B cell (primary cell): ENCODE measurements at places on chromosomes 1 and 21. TPM values are rescaled to one million over a fixed set of nuclear protein-coding genes. Genes with fewer than 3 reads are reported as not detected.

GRCh38 chr1:172322219-172323061 lies 98.0 kb upstream of the C1orf105 start:
- H3K27ac ChIP-seq, result no peak overlapping the region
- no peaks in the 10 kb centered on the region for H3K4me1 ChIP-seq
- H3K36me3 ChIP-seq, result no peaks in the 10 kb centered on the region
- no peaks in the 10 kb centered on the region for H3K27me3 ChIP-seq
- no peak overlapping the region for H3K4me3 ChIP-seq

- no peak for DNase-seq
- H3K36me3 ChIP-seq, result no peaks in the 10 kb centered on the region
- H3K4me3 ChIP-seq, result no peak overlapping the region
- H3K27me3 ChIP-seq, result no peaks in the 10 kb centered on the region
- H3K27ac ChIP-seq, result no peak overlapping the region
- no peaks in the 10 kb centered on the region for H3K4me1 ChIP-seq
Measured at GRCh38 chr1:243944429-243945160, 94.6 kb upstream of the AKT3 start.

- H3K27me3 ChIP-seq, result no peaks in the 10 kb centered on the region
- no peaks in the 10 kb centered on the region for H3K36me3 ChIP-seq
- H3K4me3 ChIP-seq, result no peak overlapping the region
- no peak overlapping the region for H3K27ac ChIP-seq
- H3K4me1 ChIP-seq, result no peaks in the 10 kb centered on the region
Measured at GRCh38 chr1:213423041-213423440, 372.0 kb downstream of the RPS6KC1 start.

DNA sequence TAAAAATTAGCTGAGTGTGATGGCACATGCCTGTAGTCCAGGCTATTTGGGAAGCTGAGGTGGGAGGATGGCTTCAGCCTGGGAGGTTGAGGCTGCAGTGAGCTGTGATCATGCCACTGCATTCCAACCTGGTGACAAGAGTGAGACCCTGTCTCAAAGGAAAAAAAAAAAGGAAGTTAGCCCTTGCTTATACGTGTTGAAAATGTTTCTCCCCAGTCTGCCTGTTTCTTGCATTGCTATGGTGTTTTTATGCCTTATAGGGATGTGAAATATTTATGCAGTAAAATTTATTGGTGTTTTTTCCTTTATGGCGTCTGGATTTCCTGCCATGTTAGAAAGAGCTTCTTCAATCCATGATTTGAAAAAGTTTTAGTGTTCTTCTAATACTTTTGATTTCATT lies 3.6 kb upstream of the RERE start:
- DNase-seq, result no peak
- H3K27me3 ChIP-seq, result no peaks in the 10 kb centered on the region
- no peak overlapping the region for H3K27ac ChIP-seq
- H3K4me3 ChIP-seq, result no peak overlapping the region
- peaks cover 11% of the 10 kb centered on the region for H3K4me1 ChIP-seq

GRCh38 chr1:182877331-182877730 lies 38.2 kb downstream of the DHX9 start:
- no peak overlapping the region for H3K27ac ChIP-seq
- H3K4me3 ChIP-seq, result no peak overlapping the region
- DNase-seq, result no peak
- H3K4me1 ChIP-seq, result no peaks in the 10 kb centered on the region
- no peaks in the 10 kb centered on the region for H3K27me3 ChIP-seq

- H3K36me3 ChIP-seq, result no peaks in the 10 kb centered on the region
- no peaks in the 10 kb centered on the region for H3K27me3 ChIP-seq
- no peak overlapping the region for H3K27ac ChIP-seq
- peak; percentile 60 for DNase-seq
- H3K4me3 ChIP-seq, result no peak overlapping the region
Measured at GRCh38 chr1:219416598-219417238, 196.2 kb downstream of the ZC3H11B start.

GRCh38 chr1:241217516-241217915 lies 139.5 kb downstream of the RGS7 start:
- no peak for DNase-seq
- no peak overlapping the region for H3K27ac ChIP-seq
- H3K36me3 ChIP-seq, result no peaks in the 10 kb centered on the region

DNA sequence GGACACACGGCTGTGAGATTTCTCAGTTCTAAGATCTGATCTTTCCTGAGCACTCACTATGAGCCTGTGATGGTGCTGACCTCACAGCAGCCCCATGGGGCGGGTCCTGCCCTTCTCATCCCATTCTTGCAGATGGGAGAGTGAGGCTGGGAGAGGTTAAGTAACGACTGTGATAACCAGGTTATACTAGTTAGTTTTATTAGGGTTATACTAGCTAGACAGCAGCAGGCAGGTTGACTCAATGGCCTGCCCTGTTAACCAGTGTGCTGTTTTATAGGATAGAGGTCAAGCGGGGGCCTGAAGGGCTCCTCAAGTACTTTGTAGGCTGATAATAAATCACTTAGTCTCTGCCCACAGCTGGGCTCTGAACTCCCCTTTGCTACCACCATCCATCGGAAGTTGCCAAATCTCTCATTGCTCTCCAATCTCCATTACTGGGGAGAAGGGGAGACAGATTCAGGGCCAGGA lies 4.8 kb downstream of the CNTN2 start:
- H3K4me1 ChIP-seq, result no peaks in the 10 kb centered on the region
- H3K27ac ChIP-seq, result no peak overlapping the region
- DNase-seq, result no peak

DNA sequence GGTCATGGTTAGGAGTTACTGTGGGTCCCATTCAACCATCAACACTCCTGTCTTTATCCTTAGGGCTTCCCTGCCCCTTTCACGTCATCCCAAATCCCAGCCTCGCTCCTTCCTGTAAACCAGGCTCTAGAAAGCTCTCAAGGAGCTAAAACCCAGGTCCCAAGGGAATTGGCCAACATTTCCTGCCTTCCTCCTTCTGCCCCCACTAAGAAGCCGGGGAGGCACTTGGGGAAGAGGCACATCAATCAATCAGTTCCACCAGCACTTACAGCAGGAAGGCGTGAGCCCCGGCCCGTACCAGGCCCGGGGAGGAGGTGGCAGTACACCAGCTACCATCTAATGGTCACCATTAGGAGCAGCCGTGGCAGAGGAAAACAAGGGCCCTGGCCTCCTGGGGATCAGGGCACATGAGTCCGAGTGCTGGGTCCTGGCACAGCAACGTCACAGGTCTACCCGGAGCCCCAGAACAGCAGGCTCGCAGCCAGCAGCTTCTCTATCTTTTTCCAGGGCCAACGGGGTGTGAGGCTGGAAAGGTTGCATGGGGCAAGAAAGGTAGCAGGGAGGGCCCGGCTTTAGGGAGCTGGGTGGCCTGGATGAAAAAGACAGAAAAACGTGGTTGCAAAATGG lies 108.6 kb downstream of the CASZ1 start:
- no peak overlapping the region for H3K4me3 ChIP-seq
- no peak for DNase-seq
- no peak overlapping the region for H3K27ac ChIP-seq
- peaks cover 12% of the 10 kb centered on the region for H3K4me1 ChIP-seq

- no peak overlapping the region for H3K4me3 ChIP-seq
- no peak overlapping the region for H3K27ac ChIP-seq
- no peaks in the 10 kb centered on the region for H3K4me1 ChIP-seq
Measured at GRCh38 chr1:168907786-168908348, 178.9 kb upstream of the DPT start.

DNA sequence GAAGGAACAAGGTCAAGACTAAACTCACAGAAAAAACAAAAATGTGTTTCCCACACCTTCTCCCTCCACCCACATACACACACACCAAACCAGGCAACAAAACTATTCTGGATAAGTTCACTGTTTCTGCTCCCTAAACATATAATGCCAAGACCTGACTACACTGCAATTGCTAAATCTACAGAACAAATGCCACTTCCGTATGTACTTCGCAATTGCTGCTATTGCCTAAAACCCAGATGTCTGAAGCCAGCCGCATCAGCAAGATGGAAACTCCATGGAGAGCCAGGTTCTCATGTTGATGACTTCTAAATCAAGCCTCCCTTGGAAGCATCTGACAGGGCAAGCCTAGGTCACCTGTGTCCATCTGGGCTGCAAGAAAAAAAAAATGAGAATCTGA lies 8.3 kb upstream of the AIM2 start:
- no peak overlapping the region for H3K27ac ChIP-seq
- H3K27me3 ChIP-seq, result no peaks in the 10 kb centered on the region
- H3K4me3 ChIP-seq, result no peak overlapping the region
- no peaks in the 10 kb centered on the region for H3K36me3 ChIP-seq
- no peak for DNase-seq
- H3K4me1 ChIP-seq, result peaks cover 16% of the 10 kb centered on the region

DNA sequence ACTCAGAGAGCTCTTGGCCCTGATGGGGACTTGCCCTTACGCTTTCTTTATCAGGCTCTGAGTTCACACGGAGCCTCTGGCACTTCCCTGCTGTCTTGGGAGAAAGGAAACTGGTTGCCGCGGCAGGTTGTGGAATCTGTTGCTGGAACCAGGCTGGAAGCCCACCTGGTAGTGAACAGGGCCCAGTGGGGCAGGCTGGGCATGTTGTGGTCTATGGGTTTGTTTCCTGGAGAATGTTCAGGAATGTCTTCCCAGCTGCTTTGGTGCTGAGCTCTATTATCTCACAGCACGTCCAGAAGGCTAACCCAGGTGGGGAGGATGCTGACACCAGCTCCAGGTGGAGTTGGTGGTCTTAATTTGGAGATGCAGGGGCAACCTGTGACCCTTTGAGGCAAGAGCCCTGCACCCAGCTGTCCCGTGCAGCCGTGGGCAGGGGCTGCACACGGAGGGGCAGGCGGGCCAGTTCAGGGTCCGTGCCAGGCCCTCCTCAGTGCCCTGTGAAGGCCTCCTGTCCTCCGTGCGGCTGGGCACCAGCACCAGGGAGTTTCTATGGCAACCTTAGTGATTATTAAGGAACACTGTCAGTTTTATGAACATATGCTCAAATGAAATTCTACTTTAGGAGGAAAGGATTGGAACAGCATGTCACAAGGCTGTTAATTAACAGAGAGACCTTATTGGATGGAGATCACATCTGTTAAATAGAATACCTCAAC lies 33.3 kb upstream of the TDRD10 start:
- no peaks in the 10 kb centered on the region for H3K27me3 ChIP-seq
- H3K27ac ChIP-seq, result no peak overlapping the region
- no peak for DNase-seq
- H3K36me3 ChIP-seq, result no peaks in the 10 kb centered on the region
- no peaks in the 10 kb centered on the region for H3K4me1 ChIP-seq

GRCh38 chr1:199109160-199109559 lies 470.3 kb downstream of the PTPRC start:
- H3K27me3 ChIP-seq, result no peaks in the 10 kb centered on the region
- no peak overlapping the region for H3K4me3 ChIP-seq
- peaks cover 6% of the 10 kb centered on the region for H3K4me1 ChIP-seq
- no peak for DNase-seq
- no peaks in the 10 kb centered on the region for H3K36me3 ChIP-seq
- H3K27ac ChIP-seq, result no peak overlapping the region

DNA sequence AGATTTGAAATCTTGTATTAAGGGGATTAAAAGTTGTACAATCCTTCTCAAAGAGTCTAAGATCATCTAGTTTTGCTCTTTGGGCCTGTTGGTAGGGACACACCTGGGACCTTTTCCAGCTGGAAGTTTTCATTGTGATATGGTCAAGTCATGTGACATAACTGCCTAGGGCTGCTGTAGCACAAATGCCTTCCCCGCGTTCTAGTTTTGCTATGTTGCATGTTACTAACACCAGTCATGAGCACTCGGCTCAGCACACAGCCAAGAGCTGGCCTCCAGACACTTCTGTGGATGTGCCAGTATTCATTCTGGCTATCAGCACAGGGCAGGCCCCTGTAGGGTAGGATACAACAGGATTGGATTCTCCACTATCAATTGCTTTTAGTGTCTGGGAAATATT lies 14.6 kb upstream of the FLG2 start:
- no peaks in the 10 kb centered on the region for H3K36me3 ChIP-seq
- DNase-seq, result no peak
- H3K4me3 ChIP-seq, result no peak overlapping the region
- no peak overlapping the region for H3K27ac ChIP-seq
- H3K4me1 ChIP-seq, result no peaks in the 10 kb centered on the region

DNA sequence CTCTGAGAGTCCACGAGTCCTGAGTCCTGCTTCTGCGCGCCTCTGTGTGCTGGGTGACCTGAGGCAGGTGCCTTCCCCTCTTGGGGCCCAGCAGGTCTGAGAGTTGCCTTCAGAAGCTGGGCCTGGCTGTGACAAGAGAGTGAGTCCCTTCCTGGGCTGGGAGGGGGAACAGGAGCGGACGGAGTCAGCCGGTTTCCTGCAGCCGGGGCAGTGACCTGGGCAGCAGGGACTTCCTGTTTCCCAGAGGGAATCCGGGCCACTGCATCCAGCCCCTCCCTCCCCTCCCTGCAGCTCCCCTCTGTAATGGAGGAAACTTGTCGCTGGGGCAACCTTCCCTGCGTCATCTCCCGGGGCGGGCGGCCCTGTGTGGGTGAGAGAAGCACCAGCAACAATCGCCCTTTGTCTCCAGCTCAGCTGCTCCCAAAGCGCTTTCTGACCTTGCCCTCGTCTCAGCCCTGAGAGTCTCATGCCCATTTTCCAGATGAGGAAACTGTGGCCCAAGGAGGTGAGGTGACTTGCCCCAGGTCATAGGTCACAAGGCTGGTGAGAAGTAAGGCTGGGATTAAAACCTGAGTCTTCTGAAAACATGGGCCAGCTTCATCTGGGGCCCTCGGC lies 61.1 kb downstream of the SDC3 start:
- no peak for DNase-seq
- no peaks in the 10 kb centered on the region for H3K27me3 ChIP-seq
- no peaks in the 10 kb centered on the region for H3K4me1 ChIP-seq
- no peak overlapping the region for H3K27ac ChIP-seq
- H3K4me3 ChIP-seq, result no peak overlapping the region

GRCh38 chr1:206734499-206735142 lies 36.0 kb upstream of the IL19 start:
- DNase-seq, result peak; percentile 80
- no peaks in the 10 kb centered on the region for H3K27me3 ChIP-seq
- peaks cover 37% of the 10 kb centered on the region for H3K4me1 ChIP-seq
- peaks cover 2% of the 10 kb centered on the region for H3K36me3 ChIP-seq
- no peak overlapping the region for H3K27ac ChIP-seq

GRCh38 chr1:167342846-167343245 lies 122.2 kb downstream of the POU2F1 start:
- no peaks in the 10 kb centered on the region for H3K36me3 ChIP-seq
- peaks cover 4% of the 10 kb centered on the region for H3K4me1 ChIP-seq
- no peaks in the 10 kb centered on the region for H3K27me3 ChIP-seq

DNA sequence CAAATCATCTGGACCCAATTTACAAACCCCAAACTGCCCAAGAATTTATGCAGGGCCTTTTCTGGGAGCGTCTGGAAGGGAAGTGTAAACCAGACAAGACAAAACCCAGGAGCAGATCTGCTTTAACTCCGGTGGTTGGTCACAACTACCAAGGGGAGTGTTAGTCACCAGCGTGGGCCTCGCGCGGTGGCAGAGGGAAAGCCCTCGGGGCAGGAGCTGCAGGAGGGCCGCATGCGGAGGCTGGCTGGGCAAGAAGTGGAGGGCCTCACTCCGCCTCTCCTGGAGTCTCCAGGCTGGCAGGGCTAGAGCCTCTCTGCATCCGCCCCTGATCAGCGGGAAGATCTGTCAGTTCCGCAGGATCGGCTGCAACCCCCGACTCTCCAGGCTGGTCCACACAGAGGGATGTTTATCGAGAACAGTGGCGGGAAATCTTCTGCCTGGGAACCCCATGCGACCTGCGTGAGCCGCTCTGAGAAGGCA lies 2.0 kb downstream of the COL24A1 start:
- peaks cover 12% of the 10 kb centered on the region for H3K4me1 ChIP-seq
- peaks cover 5% of the 10 kb centered on the region for H3K27me3 ChIP-seq
- no peak overlapping the region for H3K4me3 ChIP-seq
- DNase-seq, result peak; percentile 2
- no peak overlapping the region for H3K27ac ChIP-seq
- H3K36me3 ChIP-seq, result no peaks in the 10 kb centered on the region

The TP73 gene
- total RNA-seq, result 1.2 and 2.0 TPM in 2 replicates

The LCE1A gene
- not detected in 2 replicates for total RNA-seq

The SDHC gene
- total RNA-seq, result 99.0 and 109 TPM in 2 replicates

The RALGPS2 gene
- 251 and 263 TPM in 2 replicates for total RNA-seq

The HCRTR1 gene
- 0.22 TPM in 2 replicates for total RNA-seq
